ENCODE measurements at places on chromosomes 2 and 18.

GRCh38 chr2:46334389-46335271, 37.4 kb downstream of the EPAS1 start:
- H3K4me3 ChIP-seq = no peak overlapping the region
- no peaks in the 10 kb centered on the region for H3K36me3 ChIP-seq
- H3K4me1 ChIP-seq = peaks cover 13% of the 10 kb centered on the region
- no peaks in the 10 kb centered on the region for H3K27me3 ChIP-seq
- no peak overlapping the region for H3K27ac ChIP-seq
- DNase-seq = no peak

GRCh38 chr2:43305517-43305916, 79.1 kb upstream of the ZFP36L2 start:
- no peak overlapping the region for H3K4me3 ChIP-seq
- H3K4me1 ChIP-seq = no peaks in the 10 kb centered on the region
- peaks cover 8% of the 10 kb centered on the region for H3K36me3 ChIP-seq
- no peak overlapping the region for H3K27ac ChIP-seq
- no peaks in the 10 kb centered on the region for H3K27me3 ChIP-seq

GRCh38 chr18:43277164-43277600, at the start of gene SYT4:
SYT4 (minus strand) TSS chr18:43277490; CDS start chr18:43277281, 209 bp downstream.
- no peaks in the 10 kb centered on the region for H3K36me3 ChIP-seq
- H3K4me3 ChIP-seq = no peak within 1 kb of the TSS
- no peaks in the 10 kb centered on the region for H3K27me3 ChIP-seq
- no peak within 1 kb of the TSS for H3K27ac ChIP-seq
- DNase-seq = no peak

DNA sequence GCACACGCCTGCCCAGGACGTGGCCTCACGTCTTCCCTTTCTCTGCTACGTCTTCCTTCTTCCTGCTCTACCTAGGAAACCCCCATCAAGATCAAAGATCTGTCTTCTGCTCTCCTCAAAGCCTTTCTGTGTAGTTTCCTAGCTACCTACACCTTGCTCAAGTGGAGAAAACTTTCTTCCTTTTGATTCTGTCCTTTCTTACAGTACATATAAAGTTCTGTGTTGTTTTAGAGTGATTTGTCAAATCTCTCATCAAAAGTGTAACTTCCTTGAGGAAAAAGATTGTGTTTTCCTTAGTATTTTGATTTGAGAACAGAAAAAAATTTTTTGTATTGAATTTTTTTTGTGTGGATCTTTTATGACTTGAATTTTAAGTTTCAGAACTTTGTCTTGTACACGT, 17.8 kb downstream of the SETBP1 start:
- H3K27ac ChIP-seq = no peak overlapping the region
- no peaks in the 10 kb centered on the region for H3K36me3 ChIP-seq
- no peak overlapping the region for H3K4me3 ChIP-seq
- no peak for DNase-seq
- no peaks in the 10 kb centered on the region for H3K27me3 ChIP-seq
- H3K4me1 ChIP-seq = no peaks in the 10 kb centered on the region

GRCh38 chr2:96970248-96970875, 16.0 kb downstream of the FAM178B start:
- no peaks in the 10 kb centered on the region for H3K36me3 ChIP-seq
- H3K4me1 ChIP-seq = peaks cover 30% of the 10 kb centered on the region
- H3K27ac ChIP-seq = no peak overlapping the region

DNA sequence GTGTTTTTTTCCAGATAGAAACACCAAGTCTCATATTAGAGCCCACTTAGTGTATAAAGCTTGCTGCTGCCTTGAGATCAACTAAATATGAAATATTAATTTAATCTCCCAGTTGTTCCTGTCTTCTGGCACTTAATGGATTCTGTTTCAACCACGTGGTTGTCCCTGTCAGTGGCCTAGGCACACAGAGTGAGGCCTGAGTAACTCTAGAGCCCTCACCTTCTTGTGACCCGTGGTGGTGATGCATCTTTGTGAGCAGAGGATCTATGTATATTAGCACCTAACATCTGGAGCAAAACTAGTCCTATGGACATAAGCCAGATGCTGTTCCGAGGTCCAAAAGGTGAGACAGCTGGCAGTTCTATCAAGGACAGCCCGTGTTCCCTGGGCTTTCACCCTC, 74.8 kb downstream of the FEZ2 start:
- no peaks in the 10 kb centered on the region for H3K4me1 ChIP-seq
- H3K36me3 ChIP-seq = no peaks in the 10 kb centered on the region
- no peak for DNase-seq
- no peak overlapping the region for H3K27ac ChIP-seq
- H3K27me3 ChIP-seq = no peaks in the 10 kb centered on the region

DNA sequence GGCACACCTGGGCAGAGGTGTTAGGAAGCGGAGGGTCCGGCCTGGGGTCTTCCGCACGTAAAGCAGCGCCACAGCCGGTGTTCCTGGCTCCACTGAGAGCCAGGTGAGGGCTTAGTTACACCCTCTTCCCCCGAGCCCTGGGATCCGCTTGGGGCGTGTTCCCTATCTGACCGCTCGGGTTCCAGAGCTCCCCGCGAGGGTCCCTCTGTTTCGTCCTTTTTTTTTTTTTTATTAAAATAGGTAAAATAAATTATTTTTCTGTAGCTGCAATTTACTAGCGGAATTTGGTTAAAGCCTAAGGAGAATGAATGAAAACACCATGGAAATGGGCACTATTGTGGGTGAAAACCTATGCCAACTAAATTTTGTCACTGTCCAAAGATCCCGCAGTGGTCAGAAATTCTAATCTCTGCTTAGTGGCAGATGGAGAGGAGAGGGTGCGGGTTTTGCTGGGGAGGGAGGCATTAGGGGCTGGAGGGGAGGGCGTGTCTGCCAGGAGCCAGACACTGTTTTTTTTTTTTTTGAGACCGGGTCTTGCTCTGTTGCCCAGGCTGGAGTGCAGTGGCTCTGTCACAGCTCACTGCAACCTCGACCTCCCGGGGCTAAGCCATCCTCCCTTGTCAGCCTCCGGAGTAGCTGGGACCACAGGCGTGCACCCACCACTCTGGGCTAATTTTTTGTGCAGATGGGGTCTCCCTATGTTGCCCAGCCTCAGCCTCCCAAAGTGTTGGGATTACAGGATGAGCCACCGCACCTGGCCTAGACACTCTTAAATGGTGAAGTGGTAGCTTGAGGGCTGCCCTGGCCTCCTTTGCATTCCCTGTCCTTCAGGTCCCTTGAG, 834 bp downstream of the PDCL3 start:
- no peaks in the 10 kb centered on the region for H3K27me3 ChIP-seq
- H3K4me3 ChIP-seq = peak overlapping the region; percentile 89
- peaks cover 25% of the 10 kb centered on the region for H3K36me3 ChIP-seq

- H3K27ac ChIP-seq = no peak overlapping the region
- H3K36me3 ChIP-seq = no peaks in the 10 kb centered on the region
- H3K4me3 ChIP-seq = no peak overlapping the region
- H3K4me1 ChIP-seq = no peaks in the 10 kb centered on the region
- no peak for DNase-seq
These were observed 326.2 kb downstream of the PDE11A start for GRCh38 chr2:177746358-177746757.

- no peaks in the 10 kb centered on the region for H3K36me3 ChIP-seq
- no peaks in the 10 kb centered on the region for H3K27me3 ChIP-seq
- no peak overlapping the region for H3K4me3 ChIP-seq
These were observed 44.4 kb downstream of the ALPK2 start for GRCh38 chr18:58584200-58585127.

DNA sequence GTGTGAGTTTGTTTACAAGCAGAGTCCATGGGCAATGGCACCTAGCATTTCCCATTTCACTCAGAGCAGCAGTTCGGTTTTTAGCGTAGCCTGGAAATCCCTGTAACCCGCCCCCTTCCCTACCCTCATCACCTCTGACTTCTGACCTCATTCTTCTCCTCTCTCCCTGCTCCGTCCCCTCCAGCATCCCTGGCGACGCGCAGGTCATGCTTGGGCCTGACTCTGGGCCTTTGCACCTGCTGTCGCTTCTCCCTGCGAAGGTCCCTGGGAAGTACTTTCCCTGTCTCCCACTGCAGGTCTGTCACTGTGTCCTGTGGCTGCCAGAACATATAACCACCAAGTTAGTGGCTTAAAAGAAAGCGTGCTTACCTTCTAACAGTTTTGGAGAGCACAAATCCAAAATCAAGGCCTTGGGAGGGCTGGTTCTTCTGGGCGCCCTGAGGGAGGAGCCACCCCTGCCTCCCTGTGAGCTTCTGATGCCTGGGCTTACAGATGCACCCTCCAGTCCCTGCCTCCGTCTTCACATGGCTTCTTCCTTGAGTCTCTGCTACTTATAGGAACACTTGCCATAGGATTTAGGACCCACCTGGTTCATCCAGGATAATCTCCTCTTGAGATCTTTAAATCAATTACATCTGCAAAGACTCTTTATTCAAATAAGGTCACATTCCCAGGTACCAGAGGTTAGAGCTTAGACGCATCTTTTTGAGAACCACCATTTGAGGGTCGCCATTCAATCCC, 8.1 kb upstream of the RAB17 start:
- no peak overlapping the region for H3K4me3 ChIP-seq
- H3K27ac ChIP-seq = no peak overlapping the region
- H3K36me3 ChIP-seq = no peaks in the 10 kb centered on the region
- peaks cover 16% of the 10 kb centered on the region for H3K4me1 ChIP-seq

GRCh38 chr2:232421189-232421785, 14.6 kb downstream of the ALPG start:
- H3K27ac ChIP-seq = no peak overlapping the region
- no peaks in the 10 kb centered on the region for H3K36me3 ChIP-seq
- peak overlapping the region; percentile 29 for H3K4me3 ChIP-seq
- peaks cover 23% of the 10 kb centered on the region for H3K4me1 ChIP-seq
- no peak for DNase-seq

DNA sequence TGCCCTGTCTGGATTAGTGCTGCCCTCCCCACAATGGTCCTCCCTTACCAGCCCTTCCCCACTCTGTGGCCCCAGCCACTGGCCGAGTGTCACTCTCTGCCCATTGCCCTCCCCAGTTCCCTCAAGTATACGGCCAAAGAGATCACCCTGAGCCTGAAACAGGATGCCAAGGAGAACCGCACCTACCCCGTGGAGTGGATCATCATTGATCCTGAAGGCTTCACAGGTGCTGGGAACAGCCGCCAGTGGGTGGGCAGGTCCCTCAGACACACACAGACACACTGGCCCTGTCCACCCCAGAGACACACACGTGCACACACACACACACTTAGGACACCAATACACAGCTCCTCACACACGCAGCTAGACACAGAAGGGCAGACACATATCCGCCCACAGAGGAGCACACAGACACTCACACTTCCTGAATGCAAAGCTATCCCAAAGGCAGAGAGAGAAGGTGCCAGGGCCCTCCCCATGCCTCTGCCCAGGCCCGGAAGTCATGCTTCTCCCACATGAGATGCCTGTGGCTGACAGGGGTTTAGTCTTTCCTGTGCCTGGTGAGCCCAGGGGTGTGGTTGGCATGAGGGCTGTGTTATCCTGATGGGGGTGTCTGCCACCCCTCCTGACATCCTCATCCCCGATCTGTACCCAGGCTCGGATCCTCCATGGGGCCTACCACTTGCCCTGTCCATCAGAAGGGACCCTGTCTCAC, 2.9 kb downstream of the CHRND start:
- H3K27ac ChIP-seq = no peak overlapping the region
- no peaks in the 10 kb centered on the region for H3K36me3 ChIP-seq
- H3K27me3 ChIP-seq = peaks cover 30% of the 10 kb centered on the region
- no peak for DNase-seq

- no peak for DNase-seq
- no peak overlapping the region for H3K27ac ChIP-seq
- H3K4me3 ChIP-seq = no peak overlapping the region
- no peaks in the 10 kb centered on the region for H3K36me3 ChIP-seq
These were observed 21.1 kb downstream of the CFAP210 start for GRCh38 chr2:169673106-169673505.

DNA sequence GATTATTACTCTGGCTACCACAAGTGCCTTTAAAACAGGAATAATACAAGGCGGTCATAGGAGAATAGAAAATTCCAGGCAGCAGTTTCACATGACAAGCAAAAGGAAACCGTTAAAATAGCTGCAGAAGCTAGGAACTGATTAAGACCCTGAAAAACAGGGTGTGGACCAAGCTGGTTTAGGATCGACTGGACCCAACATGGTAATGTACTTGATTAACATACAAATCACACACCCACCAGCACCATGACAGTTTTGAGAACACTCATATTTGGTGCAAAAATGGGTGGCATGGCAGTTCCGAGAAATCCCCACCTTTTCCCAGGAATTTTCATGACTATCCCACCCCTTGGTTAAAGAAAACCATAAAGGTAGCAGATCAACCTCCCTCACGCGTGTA, 51.9 kb upstream of the TMEM163 start:
- no peak overlapping the region for H3K27ac ChIP-seq
- H3K4me3 ChIP-seq = no peak overlapping the region
- DNase-seq = no peak
- H3K4me1 ChIP-seq = no peaks in the 10 kb centered on the region
- no peaks in the 10 kb centered on the region for H3K27me3 ChIP-seq
- H3K36me3 ChIP-seq = no peaks in the 10 kb centered on the region

DNA sequence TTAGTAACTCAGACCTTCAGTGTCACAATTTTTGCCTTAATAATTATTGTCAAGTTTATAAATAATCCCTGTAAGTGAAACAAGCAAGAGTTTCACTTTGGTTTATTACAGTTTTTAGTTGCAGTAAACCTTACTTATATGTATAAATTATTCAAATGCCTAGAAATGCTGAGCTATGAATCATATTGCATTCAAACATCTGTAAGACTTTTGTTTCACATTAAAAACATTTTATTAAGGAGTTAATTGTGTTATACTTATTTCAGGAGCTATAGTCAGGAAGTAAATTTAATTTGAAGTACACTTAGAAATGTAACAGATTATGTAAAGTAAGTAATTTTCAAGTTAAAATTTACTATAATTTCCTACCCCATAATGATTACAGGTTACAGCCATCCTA, 3.9 kb upstream of the ETAA1 start:
- no peaks in the 10 kb centered on the region for H3K27me3 ChIP-seq

DNA sequence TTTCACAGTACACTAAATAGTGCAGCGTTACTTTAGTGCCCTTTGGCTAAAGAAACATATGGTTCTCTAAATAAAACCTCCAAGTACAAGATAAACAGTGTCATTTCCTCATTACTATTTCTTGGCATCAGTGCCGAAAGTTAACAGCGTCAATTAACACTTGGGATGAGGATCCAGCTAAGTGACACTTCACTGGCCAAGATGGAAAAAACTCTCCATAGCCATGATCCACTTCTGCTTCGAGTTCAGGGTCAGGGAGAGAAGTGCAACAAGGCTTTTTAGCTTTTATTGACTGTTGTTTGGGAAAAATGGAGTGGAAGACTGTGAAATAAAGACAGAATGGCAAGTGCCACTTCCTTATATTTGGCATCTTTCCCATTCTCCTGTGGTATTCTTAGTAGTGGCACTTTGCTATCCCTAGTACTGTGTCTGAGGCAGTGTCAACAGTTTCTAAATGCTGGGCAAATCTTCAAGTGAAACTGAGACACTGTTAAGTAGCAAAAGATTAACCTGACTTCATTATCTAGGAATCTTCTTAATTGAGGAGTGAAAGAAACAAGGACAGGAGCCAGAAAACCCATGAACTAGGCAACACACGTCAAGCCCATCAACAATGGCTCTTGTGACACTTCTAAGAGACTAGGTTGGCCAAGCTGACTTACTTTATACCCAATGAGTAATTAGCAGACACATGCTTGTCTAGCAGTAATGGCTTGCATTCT, 222.5 kb upstream of the SESTD1 start:
- H3K27me3 ChIP-seq = no peaks in the 10 kb centered on the region
- no peaks in the 10 kb centered on the region for H3K4me1 ChIP-seq
- H3K36me3 ChIP-seq = no peaks in the 10 kb centered on the region
- H3K27ac ChIP-seq = no peak overlapping the region
- no peak for DNase-seq

- H3K4me3 ChIP-seq = no peak overlapping the region
These were observed 165.2 kb downstream of the TMEM200C start for GRCh38 chr18:5729983-5730699.

All from CD4-positive, alpha-beta T cell (primary cell).